OCI-M1 (cell line): ENCODE measurements at places on chromosomes 11 and 22.

- DNase-seq = no peak
These were observed 116.6 kb downstream of the PLEKHA7 start for GRCh38 chr11:16897470-16898061.

DNA sequence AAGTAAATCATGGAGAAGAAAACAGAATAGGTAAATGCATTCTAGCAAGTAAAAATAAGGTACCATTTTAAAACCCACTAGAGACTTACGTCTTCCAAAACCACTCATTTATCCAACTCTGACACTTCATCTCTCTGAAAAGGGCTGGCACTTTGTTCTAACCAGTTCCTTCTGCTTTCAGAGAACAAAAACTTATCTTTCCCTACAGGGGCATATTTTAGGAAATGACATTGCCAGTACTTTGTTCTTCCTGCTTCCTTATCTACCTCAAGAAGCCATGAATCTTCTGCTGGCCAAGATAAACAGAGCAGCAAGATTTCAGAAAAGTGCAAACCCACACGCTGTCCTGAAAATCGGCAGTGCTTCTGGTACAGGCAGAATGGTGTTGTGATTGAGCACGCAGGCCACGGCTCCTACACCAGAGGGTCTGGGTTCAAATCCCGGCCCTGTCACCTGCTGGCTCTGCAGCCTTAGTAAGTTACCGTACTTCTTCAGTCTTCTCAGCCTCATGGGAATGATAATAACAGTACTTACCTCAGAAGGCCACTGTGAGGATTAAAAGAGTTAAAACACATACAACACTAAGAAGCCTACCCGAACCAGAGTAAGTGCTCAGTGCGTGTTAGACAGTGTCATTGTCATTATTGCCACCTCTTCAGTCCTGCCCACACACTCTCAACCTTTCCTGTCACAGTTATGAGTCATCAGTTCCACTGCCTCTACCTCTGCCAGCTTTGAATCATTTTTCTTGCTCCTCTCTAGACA is 11.0 kb downstream of the MPZL3 start:
- DNase-seq = peak; percentile 100

GRCh38 chr22:35596821-35597220 is 20.3 kb downstream of the MB start:
- DNase-seq = no peak

GRCh38 chr11:69862797-69863543 is 43.8 kb upstream of the FGF3 start:
- no peak for DNase-seq

GRCh38 chr11:124798991-124799347 is 1.2 kb downstream of the MSANTD2 start:
- no peak for DNase-seq

DNA sequence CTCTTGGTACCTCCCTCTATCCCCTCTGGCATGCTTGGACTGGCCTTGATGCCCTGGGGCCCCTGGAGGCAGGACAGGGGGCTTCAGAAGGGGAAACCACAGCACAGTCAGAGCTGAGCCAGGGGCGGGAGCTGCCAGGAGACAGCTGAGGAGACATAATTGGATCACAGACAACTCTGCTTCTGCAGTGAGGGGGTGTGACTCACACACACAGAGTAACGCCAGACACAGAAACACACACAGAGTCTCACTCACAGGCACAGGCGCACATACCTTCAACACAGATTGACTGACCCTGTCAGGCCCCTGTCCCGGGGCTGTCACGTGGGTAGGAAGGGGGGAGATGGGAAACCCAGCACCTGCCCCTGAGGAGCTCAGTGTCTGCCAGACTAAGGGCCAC is 20.6 kb downstream of the STARD10 start:
- DNase-seq = no peak

DNA sequence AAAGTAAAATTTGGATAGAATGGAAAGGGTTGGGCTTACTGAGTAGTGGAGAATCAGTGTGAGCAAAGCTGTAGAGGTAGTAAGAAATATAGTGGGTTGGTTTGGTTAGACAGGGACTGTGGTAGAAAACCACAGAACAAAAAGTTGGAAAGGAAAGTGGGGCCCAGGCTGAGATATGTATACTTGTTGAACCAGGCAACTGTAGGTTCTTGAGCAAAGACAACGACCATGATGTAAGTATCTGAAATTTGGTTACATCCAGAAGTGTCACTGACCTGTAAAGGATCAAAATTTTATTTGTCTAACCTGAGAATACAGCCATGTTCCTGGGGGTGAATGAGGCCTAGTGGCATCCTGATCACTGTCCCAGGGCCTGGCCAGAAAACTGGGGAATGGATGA is 114.1 kb downstream of the STIM1 start:
- peak; percentile 48 for DNase-seq

- DNase-seq = peak; percentile 59
These were observed 3.6 kb upstream of the GAS2L1 start for GRCh38 chr22:29302681-29303465.

- peak; percentile 10 for DNase-seq
These were observed 213.1 kb upstream of the ZBED5 start for GRCh38 chr11:11070976-11071375.

DNA sequence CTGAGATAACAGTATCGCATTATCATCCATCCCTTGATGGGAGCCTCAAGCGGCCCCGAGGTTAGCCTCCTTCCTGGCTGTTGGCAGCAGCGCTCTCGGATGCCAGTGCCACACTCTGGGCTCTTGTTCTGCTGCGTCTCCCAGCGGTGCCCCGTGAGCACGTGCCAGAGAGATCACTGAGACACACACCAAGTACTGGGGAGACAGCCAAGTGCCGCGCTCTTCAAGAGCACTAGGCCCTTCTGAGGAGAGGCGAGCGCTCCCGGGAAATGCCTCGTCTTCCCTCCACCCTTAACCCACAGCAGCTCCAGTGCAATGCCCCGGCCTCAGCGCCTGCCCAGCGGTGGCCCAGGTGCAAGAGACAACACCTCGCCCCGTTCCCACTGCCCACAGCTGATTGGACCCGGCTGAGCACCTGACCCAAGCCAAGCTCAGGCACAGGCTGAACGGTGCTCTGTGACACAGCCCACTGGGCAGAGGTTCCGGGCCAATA is 248.3 kb upstream of the NARS2 start:
- no peak for DNase-seq

- DNase-seq = no peak
These were observed 142.8 kb downstream of the MAML2 start for GRCh38 chr11:96200243-96200642.

GRCh38 chr11:72741849-72742512 is 10.2 kb downstream of the ARAP1 start:
- peak; percentile 86 for DNase-seq

DNA sequence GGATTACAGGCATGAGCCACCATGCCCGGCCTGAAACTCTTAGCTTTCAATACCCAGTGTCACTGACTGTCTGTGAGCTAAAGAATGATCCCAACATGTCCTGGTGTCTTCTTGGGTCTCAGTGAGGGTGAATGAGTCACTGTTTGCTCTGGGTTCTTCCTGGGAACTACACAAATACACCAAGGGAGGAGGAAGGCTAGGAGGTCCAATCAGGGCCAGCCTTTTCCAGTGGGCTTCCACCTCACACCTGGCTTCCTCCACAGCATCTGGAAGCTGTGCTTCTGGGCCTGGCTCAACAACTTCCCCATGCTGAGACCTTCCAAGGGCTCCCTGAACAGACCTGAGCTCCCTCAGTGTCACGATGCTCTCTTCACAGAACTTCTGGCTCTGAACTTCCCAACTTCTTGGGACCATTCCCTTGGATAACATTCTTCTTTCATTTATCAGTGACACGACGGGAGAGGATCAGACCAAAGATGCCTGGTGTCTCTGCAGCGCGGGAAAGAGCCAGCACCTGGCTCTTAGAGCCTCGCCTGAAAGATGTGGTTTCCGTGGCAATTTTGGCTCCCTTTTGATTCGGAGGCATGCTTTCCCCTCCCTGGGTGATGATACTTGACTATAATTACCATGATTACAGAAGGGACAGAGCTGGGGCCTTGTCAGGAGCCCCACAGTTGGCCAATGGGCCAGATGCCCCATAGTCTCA is 22.3 kb upstream of the CHRM4 start:
- DNase-seq = no peak

- DNase-seq = no peak
These were observed 35.0 kb downstream of the CWC15 start for GRCh38 chr11:94938095-94939055.

DNA sequence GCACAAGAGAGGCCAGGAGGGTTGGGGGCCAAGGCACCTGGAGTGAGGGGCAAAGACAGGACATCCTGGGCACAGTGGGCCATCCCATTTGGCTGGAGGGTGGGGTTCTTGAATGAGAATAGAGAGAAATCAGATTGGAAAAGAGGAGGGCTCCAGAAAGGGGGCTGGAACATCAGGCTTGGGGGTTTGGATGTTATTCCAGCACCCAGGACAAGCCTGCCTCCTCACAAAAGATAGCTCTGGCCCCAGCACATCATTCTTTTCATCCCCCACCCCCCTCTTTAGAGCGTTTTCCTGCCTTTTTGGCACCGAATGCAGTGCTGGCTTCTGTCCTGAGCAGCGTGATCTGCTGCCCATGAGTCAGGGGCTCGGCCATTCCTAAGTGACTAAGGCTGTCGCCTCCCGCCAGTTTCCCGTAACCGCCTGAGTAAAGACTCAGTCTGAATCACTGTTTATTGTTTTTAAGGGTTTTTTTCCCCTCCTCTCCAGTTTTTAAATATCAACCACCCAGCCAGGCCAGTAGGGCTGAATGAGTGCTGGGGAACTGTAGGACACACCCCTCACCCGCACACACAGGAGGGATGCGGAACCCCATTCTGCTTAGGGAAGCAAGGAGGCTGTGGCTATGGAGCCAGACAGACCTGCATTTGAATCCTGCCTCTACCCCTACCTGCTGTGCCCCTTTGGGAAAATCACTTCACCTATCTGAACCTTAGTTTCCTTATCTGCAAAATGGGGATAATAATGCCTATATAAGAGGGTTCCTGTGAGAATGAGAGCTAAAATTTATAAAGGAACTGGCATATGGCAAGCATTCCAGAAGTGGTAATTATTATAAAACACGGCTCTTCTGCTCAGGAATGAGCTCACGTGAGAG is 32.4 kb upstream of the NAV2 start:
- DNase-seq = no peak

DNA sequence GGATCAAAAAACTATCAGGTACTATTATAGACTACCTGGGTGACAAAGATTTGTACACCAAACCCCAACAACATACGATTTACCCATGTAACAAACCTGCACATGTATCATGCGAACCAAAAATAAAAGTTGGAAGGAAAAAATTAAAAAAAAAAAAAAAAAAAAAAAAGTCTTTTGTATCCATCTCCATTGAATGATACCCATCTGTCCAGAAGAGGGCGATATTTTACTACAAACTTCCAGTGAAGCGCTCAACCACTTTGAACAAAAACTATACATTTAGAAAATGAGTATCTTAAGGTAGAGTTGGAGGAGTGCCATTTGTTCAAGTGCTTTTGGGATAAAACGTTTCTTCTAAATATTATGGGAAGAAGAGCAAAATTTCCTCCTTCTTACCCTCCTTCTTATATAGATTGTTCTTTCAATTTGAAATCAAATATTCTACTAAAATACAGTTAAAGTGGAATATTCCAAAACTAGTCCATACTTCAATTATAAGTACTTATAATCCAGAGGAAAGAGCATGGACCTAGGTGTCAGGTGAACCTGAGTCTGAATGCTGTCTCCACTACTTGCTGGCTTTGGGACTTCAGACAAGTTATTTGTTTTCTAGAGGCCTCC is 23.3 kb downstream of the ARL14EP start:
- peak; percentile 81 for DNase-seq

DNA sequence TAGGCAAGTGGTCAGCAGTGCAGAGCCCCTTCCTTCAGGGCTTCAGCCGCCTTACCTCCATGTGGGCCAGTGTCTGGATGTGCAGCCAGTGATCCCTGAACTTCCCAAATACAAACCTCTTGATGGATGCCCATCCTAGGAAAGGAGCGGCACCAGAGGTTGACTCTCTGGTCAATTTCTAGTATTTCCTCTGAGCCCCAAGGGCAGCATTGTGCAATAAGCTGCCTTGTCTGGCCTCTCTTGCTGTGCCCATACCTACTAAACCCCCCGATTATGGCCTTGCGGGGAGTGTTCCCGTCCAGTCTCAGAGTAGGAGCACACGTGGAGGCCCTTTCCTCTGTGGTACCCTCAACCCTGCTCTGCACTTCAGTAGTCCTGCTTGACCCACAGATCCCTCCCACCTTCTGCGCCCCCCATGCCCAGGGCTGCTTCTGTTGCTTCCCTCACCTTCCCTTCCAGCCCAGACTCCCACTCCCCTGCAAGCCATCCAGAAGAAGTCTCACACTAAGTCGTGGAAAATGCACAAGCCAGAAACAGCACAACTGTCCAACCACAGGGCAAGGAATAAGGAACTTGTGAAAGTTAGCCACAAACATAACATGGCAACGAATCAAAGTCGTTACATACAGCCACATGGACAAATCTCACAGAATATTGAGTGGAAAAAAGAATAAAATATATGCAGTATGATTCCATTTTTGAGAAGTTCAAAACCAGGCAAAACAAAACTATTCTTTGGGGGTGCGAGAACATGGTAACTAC is 39.6 kb upstream of the HORMAD2 start:
- no peak for DNase-seq

DNA sequence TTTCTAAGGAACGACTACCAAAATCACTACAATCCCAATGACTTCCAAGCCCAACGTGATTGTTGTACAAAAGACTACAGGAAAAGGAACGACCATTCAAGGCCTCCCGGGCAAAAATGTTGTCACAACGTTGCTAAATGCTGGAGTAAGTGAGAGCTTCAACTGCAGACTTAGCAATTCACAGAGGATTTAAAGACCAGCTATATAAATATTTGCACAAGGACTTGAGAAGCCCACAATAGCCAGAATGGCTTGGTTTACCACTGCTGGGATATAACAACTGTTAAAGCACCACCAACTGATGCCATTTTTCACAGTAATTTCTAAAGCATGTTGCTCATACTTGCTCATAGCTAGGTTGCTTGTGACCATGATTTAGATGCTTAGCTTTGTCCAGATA is 78.3 kb downstream of the EMSY start:
- DNase-seq = no peak

GRCh38 chr11:116849486-116849885 is 12.1 kb upstream of the APOA1 start:
- DNase-seq = no peak

GRCh38 chr22:40019100-40019499 is 24.3 kb downstream of the FAM83F start:
- DNase-seq = no peak

DNA sequence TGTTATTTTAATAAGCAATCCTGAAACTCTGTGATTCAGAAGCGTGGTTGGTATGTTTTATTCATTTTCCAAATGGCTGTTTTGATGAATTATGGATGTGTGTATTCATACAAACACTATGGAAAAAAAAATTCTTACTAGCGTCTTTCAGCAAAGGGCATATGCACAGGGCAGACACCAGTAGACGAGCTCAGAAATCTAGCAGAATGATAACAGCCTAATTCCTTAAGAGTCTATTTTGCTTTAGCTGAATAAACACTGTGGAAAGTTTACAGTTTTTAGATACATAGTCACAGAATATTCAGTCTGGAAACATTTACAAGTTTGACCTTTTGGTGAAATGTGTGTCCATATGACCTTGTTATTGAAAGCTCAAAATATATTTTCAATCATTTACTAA is 418.8 kb upstream of the LUZP2 start:
- DNase-seq = no peak
